Vein endothelial cell (primary cell): ENCODE measurements at places on chromosomes 6 and 20. TPM values are rescaled to one million over a fixed set of nuclear protein-coding genes. Genes with fewer than 3 reads are reported as not detected.

The ASIP gene
- total RNA-seq, result not detected in 2 replicates

The MLN gene
- total RNA-seq, result not detected in 2 replicates

The FOXS1 gene
- 0.48 and 1.3 TPM in 2 replicates for total RNA-seq

The SCRT2 gene
- total RNA-seq, result not detected in 2 replicates

The ZNF334 gene
- total RNA-seq, result under 0.01 and 0.48 TPM in 2 replicates

The KCNB1 gene
- not detected in 2 replicates for total RNA-seq

The TNNC2 gene
- 0.33 TPM in 1 of 2 replicates, not detected in the other for total RNA-seq

The OPN5 gene
- total RNA-seq, result not detected in 2 replicates

The BIRC7 gene
- not detected in 2 replicates for total RNA-seq

The LST1 gene
- 0.48 TPM in 1 of 2 replicates, not detected in the other for total RNA-seq
